ENCODE measurements at places on chromosomes 16 and 17. TPM values are rescaled to one million over a fixed set of nuclear protein-coding genes. Genes with fewer than 3 reads are reported as not detected.

Gene TBC1D3
- total RNA-seq: not detected

Gene ADAD2
- total RNA-seq: not detected

Gene UTS2R
- not detected for total RNA-seq

Gene PLD6
- total RNA-seq: 5.5 TPM

Gene CACNG1
- not detected for total RNA-seq

Gene IRF8
- 28.8 TPM for total RNA-seq

DNA sequence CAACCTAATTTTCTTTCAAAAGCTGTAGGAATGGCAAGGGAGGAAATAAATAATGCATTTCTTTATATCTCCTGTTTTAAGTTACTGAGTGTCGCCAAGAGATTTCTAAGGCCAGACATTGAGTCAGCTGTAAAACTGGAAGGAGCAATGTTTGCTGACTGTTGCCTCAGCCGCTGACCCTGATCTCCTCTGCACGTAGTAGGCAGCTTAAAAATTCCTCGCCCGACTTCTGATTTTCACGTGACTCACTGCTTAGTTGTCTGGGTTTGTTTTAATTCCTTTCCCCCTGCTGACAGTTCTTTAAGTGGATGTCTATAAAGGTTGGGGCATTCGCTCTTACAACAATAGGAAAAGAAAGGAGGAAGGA, 100.6 kb downstream of the WWOX start:
- DNase-seq: no peak
- H3K36me3 ChIP-seq: no peaks in the 10 kb centered on the region
- no peak overlapping the region for H3K4me3 ChIP-seq
- no peaks in the 10 kb centered on the region for H3K27me3 ChIP-seq
- no peaks in the 10 kb centered on the region for H3K4me1 ChIP-seq

DNA sequence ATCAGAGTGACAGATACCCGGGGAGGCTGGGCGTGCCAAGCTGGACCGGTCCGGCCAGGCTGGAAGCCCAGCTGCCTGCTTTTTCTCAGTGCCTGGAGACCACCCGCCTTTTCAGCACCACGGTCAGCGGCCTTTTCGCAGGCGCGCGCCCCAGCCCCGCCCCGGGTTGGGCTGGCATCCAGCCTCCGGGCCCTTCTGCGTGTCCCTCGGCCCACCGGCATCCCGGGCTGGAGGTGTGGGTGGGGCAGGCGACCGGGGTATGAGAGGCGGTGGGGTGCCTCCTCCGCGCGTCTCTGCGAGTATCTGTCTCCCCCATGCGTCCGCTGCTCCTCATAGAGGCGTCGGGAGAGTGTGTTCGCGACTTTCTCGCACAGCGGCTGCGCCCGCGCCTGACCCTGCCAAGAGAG, 102.5 kb downstream of the MRM1 start:
- H3K36me3 ChIP-seq: no peaks in the 10 kb centered on the region
- no peaks in the 10 kb centered on the region for H3K4me1 ChIP-seq
- no peak overlapping the region for H3K27ac ChIP-seq
- DNase-seq: no peak

DNA sequence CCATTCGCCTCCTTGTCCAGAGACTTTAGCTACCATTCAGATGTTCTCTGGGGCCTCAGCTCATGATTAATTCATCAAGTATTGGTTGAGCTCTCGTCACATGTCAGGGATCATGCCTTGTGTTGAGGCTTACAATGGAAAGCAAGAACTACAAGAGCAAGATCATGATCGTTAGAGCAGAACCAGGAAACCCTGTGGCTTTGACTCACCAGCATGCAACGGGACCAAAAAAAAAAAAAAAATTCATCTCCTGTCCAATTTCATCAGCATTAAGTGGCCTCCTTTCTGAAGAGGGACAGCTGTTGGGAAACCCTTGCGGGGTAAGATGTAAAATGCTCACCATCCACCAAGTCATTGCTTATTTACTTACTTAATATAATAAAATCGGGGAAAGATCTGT, 12.1 kb upstream of the USP10 start:
- H3K27ac ChIP-seq: no peak overlapping the region
- H3K27me3 ChIP-seq: no peaks in the 10 kb centered on the region
- H3K4me3 ChIP-seq: no peak overlapping the region
- no peaks in the 10 kb centered on the region for H3K36me3 ChIP-seq
- no peak for DNase-seq
- H3K4me1 ChIP-seq: no peaks in the 10 kb centered on the region

- peaks cover 47% of the 10 kb centered on the region for H3K27me3 ChIP-seq
- peak within 1 kb of the TSS; percentile 45 for H3K4me3 ChIP-seq
- H3K36me3 ChIP-seq: no peaks in the 10 kb centered on the region
- peaks cover 22% of the 10 kb centered on the region for H3K4me1 ChIP-seq
- no peak within 1 kb of the TSS for H3K27ac ChIP-seq
These were observed at the start of gene OR1F1 for GRCh38 chr16:3187798-3188674. Gene OR1F1 (plus strand): TSS chr16:3188204.

- DNase-seq: no peak
- H3K4me1 ChIP-seq: no peaks in the 10 kb centered on the region
- no peak overlapping the region for H3K27ac ChIP-seq
- H3K4me3 ChIP-seq: no peak overlapping the region
- H3K36me3 ChIP-seq: peaks cover 7% of the 10 kb centered on the region
These were observed 5.5 kb downstream of the KDM8 start for GRCh38 chr16:27208796-27209195.

- H3K27ac ChIP-seq: no peak overlapping the region
- no peak overlapping the region for H3K4me3 ChIP-seq
- no peaks in the 10 kb centered on the region for H3K4me1 ChIP-seq
- no peaks in the 10 kb centered on the region for H3K36me3 ChIP-seq
These were observed 765.6 kb downstream of the CDH11 start for GRCh38 chr16:64356267-64356666.

- peaks cover 10% of the 10 kb centered on the region for H3K27me3 ChIP-seq
- no peaks in the 10 kb centered on the region for H3K36me3 ChIP-seq
- DNase-seq: no peak
- H3K4me3 ChIP-seq: no peak overlapping the region
- no peaks in the 10 kb centered on the region for H3K4me1 ChIP-seq
These were observed 218.1 kb upstream of the FOXF1 start for GRCh38 chr16:86292171-86292775.

GRCh38 chr17:30534298-30534697, 57.1 kb downstream of the GOSR1 start:
- no peak overlapping the region for H3K4me3 ChIP-seq
- no peak overlapping the region for H3K27ac ChIP-seq
- H3K4me1 ChIP-seq: no peaks in the 10 kb centered on the region

- H3K4me3 ChIP-seq: no peak overlapping the region
- H3K4me1 ChIP-seq: peaks cover 4% of the 10 kb centered on the region
- H3K27ac ChIP-seq: no peak overlapping the region
- H3K36me3 ChIP-seq: no peaks in the 10 kb centered on the region
- H3K27me3 ChIP-seq: no peaks in the 10 kb centered on the region
- no peak for DNase-seq
These were observed 10.7 kb upstream of the RNF222 start for GRCh38 chr17:8408371-8408770.

GRCh38 chr17:71380535-71380934, 740.3 kb upstream of the SOX9 start:
- H3K4me3 ChIP-seq: no peak overlapping the region
- no peak overlapping the region for H3K27ac ChIP-seq
- H3K27me3 ChIP-seq: no peaks in the 10 kb centered on the region
- no peak for DNase-seq
- no peaks in the 10 kb centered on the region for H3K36me3 ChIP-seq
- no peaks in the 10 kb centered on the region for H3K4me1 ChIP-seq

Data from thoracic aorta (tissue), 2 donors.